Urothelium cell line (cell line): ENCODE measurements at places on chromosomes 2 and 18.

- no peak for DNase-seq
These were observed 70.4 kb downstream of the EIPR1 start for GRCh38 chr2:3307236-3307635.

- peak; percentile 65 for DNase-seq
These were observed 150.4 kb downstream of the ZFP36L2 start for GRCh38 chr2:43075811-43076585.

DNA sequence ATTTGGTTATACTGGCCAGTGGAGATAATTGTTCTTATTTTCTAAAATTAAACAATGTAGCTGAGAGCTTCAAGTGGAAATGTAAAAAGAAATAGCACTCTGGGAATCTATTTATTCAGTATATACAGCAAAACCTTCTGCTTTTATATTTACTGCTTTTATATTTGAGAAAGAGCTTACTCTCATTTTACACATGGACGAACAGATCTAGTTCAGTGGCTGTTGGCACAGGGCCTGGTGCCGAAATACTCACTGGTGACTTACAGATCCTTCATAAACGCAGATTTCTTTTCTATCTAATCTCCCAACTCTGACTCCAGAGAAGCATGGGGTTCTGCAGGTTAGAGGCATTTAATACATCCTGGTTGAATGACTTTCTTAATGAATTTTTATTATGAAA is 266.2 kb downstream of the ASXL3 start:
- no peak for DNase-seq

DNA sequence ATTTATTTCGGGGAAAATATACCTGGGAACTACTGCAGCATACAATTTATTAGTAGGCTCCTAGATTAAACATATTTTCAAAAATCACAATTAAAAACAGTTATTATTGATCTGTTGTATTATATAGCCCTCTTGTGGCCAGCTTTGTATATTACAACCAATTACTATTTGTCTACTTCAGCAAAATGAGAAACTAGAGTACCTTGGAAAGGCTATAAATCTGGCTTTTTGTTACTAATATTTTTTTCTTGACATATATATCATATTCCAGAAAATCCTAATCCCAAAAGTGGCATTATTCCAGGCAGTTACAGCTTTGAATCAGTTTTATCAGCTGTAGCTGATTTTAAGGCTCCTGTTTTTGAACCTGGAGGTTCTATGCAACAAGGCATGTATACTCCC is 101.2 kb downstream of the UBR3 start:
- peak; percentile 2 for DNase-seq

DNA sequence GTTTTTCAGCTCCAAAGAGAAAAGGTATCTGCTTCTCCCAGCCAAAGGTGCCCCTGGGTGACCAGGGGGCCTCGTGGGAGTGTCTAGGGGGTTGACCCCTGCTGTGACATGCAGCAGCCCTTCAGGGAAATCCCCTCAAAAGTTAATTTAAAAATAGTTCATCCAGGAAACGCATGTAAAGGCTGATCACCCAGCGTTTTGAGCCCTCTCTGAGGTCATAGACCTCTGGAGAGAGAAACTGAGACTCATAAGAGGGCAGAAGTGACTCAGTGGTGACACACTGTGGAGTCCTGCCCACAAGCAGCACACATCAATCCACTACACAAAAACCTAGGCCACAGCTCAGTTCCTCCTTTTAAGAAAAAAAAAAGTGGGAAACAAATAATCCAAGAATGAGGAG is 11.9 kb downstream of the GAL3ST2 start:
- DNase-seq = no peak

DNA sequence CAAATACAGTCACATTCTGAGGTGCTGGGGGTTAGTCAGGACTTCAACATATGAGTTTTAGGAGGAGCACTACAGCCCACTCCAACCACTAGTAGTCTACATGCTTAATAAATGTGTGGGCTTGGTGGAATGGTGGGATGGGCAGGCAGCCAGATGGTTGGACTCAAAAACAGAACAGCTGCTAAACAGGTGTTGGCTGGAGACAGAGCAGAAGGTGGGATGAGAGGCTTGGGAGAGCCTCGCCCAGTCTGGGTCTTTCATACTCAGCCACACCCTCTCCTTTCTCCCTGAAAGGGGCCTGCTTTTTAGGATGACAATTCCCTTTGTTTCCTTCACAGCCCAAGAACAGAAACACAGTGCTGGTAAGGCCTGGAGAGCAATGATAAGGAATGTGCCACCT is 143.9 kb upstream of the KLHL29 start:
- DNase-seq = peak; percentile 46

DNA sequence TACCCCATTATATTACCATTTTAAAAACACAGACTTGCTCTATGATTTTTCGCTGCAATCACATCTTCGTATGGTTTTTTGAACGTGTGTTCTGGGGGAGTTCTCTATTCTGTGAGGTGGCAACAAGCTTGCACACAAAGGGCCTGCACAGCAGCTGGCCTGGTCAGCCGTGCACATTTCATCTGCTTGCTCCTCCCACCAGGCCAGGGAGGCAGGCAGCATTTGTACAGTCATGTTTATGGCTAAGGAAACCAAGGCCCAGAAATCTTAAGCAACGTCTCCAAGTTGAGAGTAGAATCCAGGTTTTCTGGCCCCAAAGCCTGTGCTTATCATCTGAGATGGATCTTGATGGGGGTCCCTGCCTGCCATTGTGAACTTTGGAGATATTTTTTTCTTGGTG is 106.4 kb upstream of the SMIM21 start:
- no peak for DNase-seq

GRCh38 chr18:54359233-54359632 is 1.5 kb downstream of the C18orf54 start:
- no peak for DNase-seq

GRCh38 chr2:20186078-20186854 is 38.7 kb downstream of the SDC1 start:
- peak; percentile 51 for DNase-seq

GRCh38 chr2:69046221-69046662 is 33.3 kb downstream of the ANTXR1 start:
- peak; percentile 48 for DNase-seq

- no peak for DNase-seq
These were observed 112.3 kb downstream of the RNF144A start for GRCh38 chr2:7029291-7030059.

GRCh38 chr2:86017901-86018896 is 87.5 kb downstream of the POLR1A start:
- peak; percentile 72 for DNase-seq

- no peak for DNase-seq
These were observed 398.7 kb upstream of the LRRTM4 start for GRCh38 chr2:77920838-77921366.

- DNase-seq = no peak
These were observed 54.2 kb upstream of the SEMA4C start for GRCh38 chr2:96923810-96924774.

DNA sequence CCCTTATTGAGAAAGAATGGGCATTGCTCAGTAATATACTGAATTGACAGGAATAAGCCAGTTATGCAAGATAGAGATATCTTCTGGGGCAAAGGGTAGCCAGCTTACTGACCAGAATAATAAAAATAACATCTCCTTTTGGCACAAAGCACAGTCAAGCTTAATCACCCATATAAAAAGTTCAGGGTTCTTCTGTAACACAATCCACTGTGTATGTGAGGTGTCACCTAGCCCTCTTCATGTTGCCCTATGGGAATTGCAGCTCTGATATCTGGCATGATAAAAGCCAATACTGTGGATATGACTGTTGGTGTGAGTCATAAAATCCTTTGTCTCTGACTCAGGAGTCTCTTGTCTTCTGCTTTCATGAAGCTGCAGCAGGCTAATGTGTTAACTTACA is 90.8 kb downstream of the DSEL start:
- DNase-seq = peak; percentile 27

DNA sequence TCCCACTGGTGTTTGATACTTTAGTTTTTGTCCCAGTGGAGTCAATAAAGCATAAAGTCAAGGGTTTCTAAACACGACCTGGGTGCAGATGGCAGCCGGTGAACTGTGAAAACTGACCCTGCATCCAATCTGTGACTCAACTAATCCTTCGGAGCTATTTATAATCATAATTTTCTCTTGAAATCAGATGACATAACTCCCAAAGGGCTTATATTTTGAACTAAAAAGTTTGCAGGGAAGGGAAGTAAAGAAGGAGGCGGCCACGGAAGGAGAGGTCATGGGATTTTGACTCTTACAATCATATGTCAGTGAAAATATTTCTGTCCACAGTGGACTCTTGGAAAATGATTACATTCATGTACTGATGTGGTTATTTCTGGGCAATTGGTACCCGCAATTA is 178.5 kb downstream of the PDE1A start:
- DNase-seq = no peak

DNA sequence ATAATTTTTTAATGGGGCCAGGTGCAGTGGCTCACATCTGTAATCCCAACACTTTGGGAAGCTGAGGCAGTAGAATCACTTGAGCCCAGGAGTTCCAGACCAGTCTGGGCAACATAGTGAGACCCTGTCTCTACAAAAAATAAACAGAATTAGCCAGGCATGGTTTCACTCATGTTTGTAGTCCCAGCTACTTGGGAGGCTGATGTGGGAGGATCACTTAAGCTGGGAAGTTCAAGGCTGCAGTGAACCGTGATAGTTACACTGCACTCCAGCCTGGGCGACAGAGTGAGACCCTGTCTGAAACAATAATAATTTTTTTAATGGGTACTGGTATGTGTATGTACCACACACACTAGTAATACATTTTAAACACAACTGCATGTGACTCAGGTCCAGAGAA is 2.4 kb downstream of the ARL6IP6 start:
- no peak for DNase-seq

DNA sequence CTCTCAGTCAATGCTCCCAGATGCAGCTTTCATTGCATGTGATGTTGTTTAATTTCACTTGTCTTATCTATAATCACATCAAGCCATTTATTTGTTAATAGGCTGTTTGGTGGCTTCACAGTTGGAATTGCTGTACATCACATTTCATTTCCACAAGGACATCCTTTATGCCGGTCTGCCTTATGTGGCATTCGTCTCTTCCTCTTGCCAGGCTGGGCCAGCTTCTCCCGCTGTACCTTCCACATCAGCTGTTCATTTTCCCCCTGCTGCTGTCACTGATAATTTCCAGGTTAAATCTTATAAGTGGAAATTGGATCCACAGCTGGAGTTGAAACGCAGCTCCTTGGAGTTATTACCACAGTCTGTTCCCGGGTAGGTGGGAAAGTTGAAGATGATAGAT is 110.6 kb downstream of the DPP10 start:
- DNase-seq = no peak

DNA sequence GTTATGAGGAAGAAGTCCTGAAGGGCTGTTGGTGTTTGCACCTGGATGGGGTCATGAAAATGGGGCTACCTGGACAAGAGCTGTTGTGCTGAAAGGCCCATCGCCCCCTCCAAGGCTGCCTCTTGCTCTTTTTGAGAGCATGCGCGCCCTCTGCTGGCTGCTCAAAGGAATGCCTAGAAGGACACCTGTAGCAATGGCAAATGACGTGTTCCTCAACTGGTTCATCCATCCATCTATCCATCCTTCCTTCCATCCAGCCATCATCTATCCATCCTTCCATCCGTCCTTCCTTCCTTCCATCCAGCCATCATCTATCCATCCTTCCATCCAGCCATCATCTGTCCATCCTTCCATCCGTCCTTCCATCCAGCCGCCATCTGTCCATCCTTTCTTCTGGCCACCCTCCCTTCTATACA is 17.2 kb upstream of the RPL31 start:
- peak; percentile 83 for DNase-seq

DNA sequence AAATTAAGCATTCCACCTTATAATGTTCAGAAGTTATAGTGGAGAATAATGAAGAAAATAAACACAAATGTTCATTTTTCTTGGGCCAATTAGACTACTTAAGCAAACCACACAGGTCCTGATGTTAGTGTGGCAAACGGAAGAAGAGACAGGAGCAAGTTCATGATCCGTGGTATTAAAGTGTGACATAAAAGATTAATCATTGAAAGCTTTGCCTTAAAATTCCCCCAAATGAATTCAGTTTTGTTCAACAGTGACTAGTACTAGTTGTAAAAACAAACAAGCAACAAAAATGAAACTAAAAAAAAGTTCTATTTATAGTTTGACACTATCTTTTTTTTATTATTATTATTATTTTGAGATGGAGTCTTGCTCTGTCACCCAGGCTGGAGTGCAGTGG is 73.7 kb downstream of the RFTN2 start:
- no peak for DNase-seq

GRCh38 chr18:3367491-3368091 is 82.4 kb upstream of the TGIF1 start:
- peak; percentile 76 for DNase-seq

- no peak for DNase-seq
These were observed 11.6 kb downstream of the PDE6D start for GRCh38 chr2:231769170-231770136.

- no peak for DNase-seq
These were observed 218.8 kb downstream of the SCG2 start for GRCh38 chr2:223383315-223383714.

DNA sequence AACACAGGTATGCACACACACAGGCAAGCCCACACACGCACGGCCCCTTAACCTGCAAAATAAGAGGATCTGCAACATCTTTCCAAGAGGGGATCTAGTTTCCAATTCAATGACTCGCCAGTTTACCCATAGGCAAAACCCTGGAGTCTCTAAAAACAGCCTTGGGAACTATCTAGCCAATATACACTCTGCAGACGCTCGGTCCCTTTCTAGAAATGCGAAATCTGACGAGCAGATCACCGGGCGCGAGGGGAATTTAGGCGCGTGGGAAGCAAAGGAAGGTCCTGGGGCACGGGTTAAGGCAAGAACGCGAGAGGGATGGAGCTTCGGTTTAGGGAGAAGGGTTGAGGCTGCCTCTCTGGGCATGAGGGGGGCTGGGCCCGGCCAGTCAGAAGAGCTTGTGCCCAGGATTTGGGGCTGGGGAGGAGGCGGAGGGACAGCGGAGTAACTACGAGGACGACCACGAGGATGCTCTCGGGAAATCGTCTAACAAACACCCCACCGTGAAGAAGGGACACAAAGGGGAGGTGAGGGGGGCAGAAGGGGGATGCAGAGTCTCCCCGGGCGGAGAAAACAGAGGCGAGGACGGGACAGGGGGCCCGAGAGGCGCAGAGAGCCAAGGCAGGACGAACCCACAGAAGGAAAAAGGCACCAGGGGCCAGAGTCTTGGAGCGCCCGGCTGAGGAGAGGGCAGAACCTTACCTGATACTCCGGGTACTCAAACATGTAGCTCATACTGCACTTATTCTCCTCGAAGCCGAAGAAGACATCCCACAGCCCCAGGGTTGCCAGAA is 542 bp downstream of the PGAP1 start:
- DNase-seq = peak; percentile 44

- DNase-seq = no peak
These were observed 68.8 kb downstream of the PTPRM start for GRCh38 chr18:7635948-7636347.

GRCh38 chr2:68853035-68853434 is 18.2 kb downstream of the BMP10 start:
- DNase-seq = no peak

- DNase-seq = no peak
These were observed 260.8 kb upstream of the HDAC4 start for GRCh38 chr2:239661334-239662312.
